ENCODE measurements at places on chromosomes 5 and 9.

GRCh38 chr5:7391814-7392692 is 3.9 kb upstream of the ADCY2 start:
- peak; percentile 64 for DNase-seq

DNA sequence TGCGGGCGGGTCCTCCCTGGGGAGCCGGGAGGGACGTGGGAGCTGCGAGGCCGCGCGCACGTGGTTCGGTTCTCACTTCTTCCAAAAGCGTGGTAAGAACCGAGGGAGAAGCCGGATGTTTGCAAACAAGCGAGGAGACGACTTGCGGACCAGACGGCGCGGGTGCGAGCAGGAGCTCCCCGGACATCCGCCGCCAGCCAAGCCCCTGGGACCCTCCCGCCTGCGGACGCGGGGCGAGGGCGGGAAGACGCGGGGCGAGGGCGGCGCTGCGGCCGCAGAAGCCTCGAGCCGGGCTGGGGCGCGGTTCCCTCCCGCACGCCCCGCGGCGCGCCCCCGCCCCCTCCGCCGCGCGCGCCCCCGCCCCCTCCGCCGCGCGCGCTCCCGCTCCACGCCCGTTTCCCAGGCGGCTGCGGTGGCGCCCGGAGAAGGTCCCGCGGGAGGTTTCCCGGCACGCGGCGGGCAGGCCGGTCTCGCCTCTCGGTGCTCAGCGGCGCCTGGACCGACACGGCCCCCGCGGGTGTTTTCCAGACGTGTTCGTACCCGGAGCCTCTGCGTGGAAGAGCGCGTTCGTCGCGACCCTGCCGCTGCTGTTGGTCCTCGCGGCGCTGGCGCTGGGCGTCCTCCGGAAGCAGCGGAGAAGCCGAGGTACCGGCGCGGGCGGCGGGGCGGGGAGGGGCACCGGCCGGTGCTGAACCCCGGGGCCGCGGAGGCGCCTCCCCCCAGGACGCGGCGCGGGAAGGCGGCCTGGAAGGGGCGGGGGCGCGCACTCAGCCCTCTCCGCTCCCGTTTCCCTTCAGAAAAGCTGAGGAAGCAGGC is 12.8 kb downstream of the BTNL9 start:
- DNase-seq, result no peak

- no peak for DNase-seq
These were observed 3.2 kb downstream of the ELL2 start for GRCh38 chr5:95958310-95959014.

- DNase-seq, result no peak
These were observed 34.3 kb downstream of the NTRK2 start for GRCh38 chr9:84703793-84704192.

DNA sequence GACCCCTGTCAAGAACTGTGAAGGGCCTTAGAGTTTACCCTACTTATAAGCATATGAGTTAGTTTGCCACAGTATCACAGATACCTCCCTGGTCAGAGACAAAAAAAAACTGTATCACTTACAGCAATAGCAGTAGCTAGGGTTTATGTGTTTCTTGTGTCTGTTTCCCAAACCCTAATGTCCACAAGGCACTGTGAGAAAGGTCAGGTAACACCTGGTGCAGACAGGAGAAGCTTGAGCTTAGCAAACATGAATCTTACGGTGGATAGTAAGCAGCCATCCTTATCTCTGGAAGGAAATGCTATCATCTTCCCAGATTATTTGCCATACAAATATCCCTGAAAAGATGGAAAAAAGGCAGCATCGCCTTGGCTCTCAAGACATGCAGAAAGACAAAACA is 208.5 kb upstream of the KCNN2 start:
- no peak for DNase-seq

DNA sequence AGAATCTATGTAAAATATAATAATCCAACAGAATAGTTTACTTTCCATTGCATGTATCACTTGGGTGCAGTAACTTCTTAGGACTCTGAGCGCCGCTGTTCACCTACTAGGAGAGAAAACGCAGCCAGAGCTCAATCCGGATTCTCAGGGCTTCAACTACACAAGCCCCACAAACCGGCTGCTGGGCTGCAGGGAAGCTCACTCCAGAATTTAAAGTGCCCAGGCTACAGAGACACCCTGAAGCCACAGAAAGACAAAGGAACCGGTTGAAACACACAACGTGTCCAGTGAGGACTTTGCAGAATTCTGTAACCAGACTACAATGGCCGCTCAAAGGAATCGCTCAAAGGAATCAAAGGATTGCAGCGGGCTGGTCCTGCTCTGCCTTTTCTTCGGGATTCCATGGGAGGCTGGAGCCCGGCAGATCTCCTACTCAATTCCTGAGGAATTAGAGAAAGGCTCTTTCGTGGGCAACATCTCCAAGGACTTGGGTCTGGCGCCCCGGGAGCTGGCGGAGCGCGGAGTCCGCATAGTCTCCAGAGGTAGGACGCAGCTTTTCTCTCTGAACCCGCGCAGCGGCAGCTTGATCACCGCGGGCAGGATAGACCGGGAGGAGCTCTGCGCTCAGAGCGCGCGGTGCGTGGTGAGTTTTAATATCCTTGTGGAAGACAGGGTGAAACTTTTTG is at the start of gene PCDHGA10:
PCDHGA10 (plus strand) TSS at position 134 of the 686 bp plus-strand sequence; CDS start at position 323, 189 bp downstream.
- DNase-seq, result no peak

GRCh38 chr9:85332487-85332886 is 409.3 kb downstream of the AGTPBP1 start:
- DNase-seq, result no peak

- no peak for DNase-seq
These were observed 25.8 kb downstream of the DDX46 start for GRCh38 chr5:134784241-134784920.

DNA sequence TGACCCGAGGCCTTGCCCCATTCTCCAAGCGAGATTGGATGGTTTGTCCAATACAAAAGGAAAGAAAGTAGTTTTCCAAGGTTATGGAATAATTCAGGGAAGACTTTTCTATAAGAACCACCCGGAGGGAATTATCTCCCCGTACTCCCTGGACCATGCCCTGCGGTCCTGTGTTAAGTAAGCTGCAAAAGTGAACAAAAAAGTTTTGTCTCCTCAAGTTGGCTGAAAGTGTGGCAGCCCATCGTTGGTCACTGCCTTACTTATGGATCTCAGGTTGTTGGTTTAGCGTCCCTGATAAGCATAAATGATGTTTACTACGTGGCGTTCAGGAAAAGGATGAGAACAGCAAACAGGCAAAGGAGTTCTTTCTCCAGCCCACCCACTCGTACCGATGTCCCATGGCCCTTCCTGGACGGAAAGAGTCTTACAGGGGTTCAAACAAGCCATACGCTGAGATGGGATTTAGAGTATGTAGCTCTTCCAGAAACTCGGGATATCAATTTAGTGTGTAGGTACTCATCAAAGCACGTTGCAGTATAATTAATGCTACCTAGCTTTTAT is 413 bp upstream of the AUH start:
- DNase-seq, result no peak

GRCh38 chr9:127539259-127539981 is 72.7 kb upstream of the STXBP1 start:
- DNase-seq, result no peak

DNA sequence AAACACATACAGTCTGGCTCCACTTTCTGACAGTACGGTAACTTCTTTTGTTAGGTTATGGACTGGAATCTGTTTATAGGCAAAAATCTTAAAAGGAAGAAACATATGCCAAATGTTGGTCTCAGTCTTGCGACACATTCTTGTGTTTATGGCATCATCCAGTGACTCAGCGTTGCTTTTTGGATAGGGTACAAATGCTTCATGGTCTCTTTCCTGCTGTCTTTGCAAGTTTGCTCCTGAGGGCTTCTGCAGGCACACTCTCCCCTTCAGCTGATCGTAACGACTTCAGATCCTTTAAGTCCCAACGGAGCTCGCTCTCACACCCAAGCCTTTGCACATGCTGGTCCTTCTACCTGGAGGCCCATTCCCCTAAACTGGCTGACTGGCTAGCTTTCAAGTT is 23.6 kb upstream of the TNFSF8 start:
- DNase-seq, result no peak

GRCh38 chr9:137388589-137389427 is 34.2 kb downstream of the EXD3 start:
- no peak for DNase-seq

- DNase-seq, result peak; percentile 60
These were observed 40.4 kb upstream of the GADD45G start for GRCh38 chr9:89564346-89564878.

GRCh38 chr5:132180134-132180745 is 47.4 kb downstream of the P4HA2 start:
- peak; percentile 33 for DNase-seq

DNA sequence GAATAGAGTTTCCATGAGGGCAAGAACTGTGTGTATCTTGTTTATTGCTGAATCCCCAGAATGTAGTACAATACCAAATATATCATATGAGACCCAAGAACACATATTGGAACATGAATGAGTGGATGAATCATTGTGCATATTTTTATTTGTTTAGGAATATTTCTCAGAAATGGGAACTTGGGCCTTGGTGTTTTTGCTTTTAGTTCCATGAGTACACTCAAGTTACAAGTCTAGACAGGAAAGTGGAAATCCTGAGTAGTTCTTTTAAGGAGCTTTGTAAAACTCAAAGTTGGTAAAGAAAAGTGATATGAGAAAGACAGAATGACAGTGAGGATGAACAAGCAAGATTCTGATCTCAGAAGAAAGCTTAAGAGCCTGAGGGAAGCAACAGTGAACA is 647.0 kb downstream of the EFNA5 start:
- DNase-seq, result no peak

- DNase-seq, result no peak
These were observed 1.2 kb downstream of the CXXC5 start for GRCh38 chr5:139649082-139649991.

GRCh38 chr9:125446561-125447094 is 185.0 kb downstream of the GAPVD1 start:
- DNase-seq, result no peak

DNA sequence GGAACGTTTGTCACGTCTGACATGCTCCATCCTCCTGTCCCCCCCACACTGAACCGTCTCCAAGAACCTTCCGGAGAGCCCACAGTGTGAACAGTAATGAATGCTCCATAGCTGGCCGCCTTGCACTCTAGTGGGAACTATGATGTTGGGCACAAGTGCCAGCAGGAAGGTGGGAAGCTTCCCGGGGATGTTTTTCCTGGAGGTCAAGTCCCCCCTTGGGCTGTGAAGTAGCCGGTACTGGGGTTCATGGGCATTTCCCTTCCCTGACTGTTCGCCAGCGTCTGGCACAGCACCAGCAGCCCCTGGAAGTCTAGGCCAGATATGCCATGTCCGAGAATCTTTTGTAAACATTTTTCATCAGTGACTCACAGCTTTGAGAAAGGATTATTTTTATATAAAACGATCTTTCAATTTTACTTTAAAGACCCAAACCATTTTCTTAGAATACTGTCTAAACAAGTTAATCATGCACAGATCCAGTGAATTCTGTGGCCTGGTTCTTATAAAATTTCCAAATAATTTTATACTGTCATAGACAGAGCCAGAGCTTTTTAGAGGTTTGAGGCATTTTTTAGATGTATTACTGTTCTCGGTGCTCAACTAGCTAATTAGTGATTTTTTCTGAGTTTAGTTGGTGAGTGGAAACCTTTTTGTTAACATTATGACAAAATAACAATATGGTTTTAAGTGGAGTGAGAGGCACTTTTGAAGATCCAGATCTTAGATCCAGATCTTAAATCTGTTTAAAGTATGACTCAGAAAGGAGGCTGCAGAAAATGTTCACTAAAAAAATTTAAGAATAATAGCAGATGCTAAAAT is 11.6 kb downstream of the ABL1 start:
- no peak for DNase-seq

DNA sequence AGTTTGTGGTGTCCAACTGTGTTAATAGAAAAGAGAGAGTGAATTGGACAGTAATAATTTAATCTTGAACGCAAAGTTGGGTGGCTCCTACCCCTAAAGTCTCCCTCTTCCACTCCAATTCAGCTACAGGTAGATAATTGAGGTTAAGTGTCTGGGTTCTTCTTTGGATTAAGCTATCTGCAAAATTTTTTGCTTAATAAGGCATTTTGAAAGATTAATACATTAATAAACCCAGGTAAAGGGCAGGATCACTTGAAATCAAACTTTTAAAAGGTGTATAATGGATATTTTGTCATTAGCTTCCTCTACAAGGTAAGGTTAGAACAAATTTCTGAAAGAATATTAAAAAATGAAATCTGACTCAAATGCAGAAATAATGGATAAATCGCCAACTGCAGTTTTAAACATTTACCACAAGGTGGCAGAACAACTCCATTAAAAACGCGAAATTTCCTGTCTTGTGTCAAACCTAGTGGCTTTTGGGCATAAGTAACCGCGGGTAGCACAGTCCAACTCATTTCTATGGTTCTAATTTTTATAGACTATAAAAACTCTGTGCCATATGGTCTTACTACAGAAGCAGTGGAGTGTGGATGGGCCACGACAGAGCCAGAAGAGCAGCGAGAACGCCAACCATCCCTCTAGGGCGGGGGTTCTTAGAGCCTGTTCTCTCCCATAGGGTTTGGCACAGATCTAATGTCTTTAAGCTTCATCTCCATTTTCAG is 276.5 kb downstream of the ARHGEF28 start:
- peak; percentile 67 for DNase-seq
